Ecto neural progenitor cell (in vitro differentiated cells): ENCODE measurements at places on chromosomes 3 and 15.
A peak's percentile ranks its signal among the peaks of the same experiment; 100 is the strongest.

DNA sequence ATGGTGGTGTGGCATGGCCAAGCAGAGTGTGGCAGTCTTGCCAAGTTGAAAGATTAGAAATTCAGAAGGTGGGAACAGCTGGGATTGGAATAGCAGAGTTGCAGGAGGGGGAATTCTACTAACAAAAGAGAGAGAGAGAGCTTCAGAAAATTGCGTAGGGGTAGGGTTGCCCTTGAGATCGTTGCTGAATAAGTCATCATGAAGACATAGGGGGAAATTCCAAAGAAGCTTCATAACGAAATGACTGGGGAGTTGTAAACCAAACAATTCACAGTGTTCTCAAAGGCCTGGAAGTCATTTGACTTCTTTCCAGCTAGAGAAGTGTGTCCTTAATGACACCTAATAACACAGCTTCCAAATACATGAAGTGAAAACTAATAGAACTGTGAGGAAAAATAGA is 26.3 kb upstream of the TIPARP start:
- no peak for DNase-seq

- no peak for DNase-seq
Observed at GRCh38 chr15:60208709-60209108, 189.1 kb downstream of the ANXA2 start.

GRCh38 chr15:59609730-59610712 is 1.6 kb upstream of the GCNT3 start:
- DNase-seq, result no peak

DNA sequence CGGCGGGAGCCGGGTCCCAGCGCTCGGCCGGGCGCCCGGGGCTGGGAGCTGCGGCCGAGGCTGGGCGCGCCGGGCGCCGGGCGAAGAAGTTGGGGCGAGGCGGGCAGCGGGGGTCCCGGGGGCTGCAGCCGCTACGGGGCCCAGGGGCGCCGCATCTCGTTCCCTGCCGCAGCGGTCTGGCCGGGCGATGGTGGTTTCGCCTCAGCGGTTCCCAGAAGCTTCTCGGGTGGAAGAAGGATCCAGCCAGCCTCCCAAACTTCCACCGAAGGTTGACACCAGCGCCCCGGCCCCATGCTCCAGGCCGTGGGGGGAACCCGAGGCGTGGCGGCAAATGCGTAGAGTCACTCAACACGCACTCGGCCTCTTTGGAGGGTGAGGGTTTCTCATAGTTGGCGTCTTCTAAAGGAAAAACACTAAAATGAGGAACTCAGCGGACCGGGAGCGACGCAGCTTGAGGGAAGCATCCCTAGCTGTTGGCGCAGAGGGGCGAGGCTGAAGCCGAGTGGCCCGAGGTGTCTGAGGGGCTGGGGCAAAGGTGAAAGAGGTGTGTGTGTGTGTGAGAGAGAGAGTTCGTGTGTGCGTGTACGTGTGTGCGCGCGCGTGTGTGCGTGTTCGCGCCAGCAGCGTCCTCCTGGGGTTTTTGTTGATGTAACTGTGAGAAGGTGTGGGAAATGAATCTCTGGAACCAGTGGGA is 940 bp downstream of the BOC start:
- DNase-seq, result peak; percentile 56

DNA sequence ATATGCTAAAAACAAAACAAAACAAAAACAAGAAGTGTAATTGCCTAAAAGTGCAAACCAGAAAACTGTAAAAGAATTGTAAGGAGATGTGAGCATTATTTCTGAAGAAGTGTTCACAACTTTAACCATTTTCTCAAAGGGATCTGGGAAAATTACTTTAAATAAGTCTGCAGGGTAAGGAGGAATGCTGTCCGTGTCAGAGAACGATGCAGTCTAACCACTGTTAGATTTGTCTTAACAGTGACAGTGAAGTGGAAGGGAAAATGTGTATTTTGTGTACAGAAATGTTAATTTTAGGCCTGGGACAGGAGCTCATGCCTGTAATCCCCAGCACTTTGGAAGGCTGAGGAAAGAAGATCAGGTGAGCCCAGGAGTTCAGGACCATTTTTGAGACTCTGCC is 95.7 kb downstream of the DLG1 start:
- DNase-seq, result no peak

DNA sequence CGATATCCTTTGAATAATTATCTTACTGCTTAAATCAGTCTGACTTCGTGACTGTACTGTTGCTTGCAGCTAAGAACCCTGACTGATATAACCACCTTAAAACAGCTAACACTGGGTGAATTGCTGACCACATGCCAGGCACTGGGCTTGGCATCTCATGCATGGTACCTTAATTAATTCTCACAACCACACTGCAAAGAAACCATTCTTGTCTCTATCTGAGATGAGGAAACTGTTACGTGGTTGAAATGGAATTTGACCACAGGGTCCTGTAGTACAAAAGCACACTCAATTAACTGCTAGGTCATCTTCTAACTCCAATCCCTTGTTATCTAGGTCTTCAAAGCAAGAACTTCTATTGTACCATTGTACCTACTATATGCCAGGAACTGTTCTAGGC is 92.7 kb upstream of the PRICKLE2 start:
- DNase-seq, result no peak

GRCh38 chr15:44775953-44776352 is 39.6 kb downstream of the TRIM69 start:
- no peak for DNase-seq

DNA sequence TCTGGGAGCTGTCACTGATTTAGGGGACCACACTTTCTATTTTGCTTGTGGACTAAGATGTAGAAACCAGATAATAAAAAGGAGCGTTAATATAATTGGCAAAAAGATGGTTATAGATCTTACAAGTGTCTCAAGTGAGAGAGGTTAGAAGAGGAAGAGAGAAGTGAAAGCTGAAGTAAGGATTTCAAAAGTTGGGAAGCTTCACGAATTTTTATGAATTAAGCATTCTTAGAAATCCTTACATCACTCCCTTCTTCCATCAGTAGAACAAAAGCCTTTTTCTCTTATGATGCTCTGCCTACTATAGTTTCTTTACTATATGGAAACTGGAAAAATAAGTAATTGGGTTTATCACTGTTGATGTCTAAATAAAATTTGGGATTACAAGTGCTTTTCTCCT is 146.5 kb downstream of the FNDC3B start:
- DNase-seq, result no peak

DNA sequence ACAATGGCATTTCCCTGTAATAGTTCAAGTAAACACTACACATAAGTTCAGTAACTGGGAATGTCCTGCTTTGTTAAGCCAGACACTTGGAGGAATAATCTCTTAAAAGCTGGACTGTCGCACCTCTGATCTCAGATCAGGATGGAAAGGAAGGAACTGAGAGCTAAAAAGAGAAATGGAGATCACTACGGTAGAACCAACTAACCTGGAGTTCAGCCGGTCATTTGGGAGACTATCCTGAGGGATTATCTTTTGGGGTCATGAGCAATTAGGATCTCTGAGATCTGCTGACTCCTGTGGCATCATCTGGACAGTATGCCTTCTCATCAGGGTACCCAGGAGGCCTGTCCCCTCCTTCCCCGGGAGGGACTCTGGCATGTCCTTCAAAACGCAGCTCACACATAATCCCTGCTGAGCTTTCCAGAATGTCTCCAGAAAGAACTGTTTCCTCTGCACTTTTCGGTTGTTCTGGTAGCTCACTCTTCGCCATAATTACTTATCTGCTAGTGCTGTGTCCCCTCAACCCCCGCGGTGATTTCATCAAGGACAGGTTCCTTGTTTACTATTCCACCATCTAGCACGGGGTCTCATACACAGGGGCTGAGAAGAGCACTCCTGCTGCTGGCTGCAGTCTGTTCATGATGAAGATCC is 115.6 kb downstream of the SENP2 start:
- no peak for DNase-seq

DNA sequence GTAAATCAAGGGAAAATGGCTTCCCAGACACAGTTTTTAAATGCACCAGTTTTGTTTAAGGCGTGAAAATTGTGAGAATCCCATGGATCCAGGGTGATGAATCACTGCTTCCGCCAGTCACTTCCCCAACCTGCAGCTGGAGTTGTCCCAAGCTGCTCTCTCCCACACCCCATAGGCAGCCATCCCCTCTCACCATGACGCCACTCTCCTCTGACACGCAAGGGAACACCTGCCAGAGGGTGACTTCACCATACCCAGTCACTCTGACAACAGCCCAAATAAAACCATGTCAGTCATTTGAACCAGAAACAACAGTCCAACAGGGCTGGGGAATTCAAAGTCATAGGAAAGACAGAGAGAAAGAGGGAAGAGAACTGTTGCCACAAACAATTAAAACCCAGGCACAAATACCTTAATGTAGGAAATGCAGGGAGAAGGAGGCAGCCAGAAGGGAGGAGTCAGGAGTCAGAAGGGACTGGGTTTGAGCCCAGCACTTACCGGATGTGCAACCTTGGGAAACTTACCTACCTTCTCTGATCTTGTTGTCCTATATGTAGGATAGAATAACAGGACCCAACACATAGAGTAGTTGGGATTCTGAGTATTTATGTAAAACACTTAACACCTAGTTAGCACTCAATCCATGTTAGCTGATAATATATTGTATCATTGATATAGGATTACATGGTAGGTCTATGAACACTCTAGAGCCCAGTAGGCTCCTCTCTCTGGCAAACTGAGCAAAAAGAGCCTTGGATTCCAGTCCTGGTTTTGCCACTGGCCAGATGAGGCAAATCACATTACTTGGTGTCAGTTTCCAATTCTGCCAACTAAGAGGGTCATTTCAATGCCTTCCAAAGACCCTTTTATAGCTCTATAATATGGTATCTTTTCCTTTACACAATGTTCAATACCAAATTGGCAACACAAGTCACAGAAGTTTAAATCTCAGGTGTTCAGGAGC is 326.3 kb upstream of the ICE2 start:
- DNase-seq, result no peak

DNA sequence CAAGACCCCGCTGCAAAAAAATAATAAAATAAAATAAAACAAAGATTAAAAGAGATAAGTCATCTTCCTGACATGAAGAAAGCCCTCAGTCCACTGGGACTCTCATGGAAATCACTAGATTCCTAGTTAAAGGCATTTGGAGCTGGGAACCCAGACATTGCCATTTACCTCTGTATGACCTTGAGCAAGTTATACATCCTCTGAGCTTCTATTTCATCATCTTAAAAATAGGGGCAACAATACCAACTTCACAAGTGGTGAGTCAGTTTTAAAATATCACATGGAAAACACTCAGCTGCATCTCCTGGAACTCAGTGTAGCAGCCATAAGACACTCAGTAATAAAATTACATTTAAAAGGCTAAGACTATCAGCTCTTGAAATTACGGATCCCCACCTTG is 334.8 kb downstream of the ERC2 start:
- no peak for DNase-seq
